ENCODE measurements at places on chromosomes 5 and 9.

DNA sequence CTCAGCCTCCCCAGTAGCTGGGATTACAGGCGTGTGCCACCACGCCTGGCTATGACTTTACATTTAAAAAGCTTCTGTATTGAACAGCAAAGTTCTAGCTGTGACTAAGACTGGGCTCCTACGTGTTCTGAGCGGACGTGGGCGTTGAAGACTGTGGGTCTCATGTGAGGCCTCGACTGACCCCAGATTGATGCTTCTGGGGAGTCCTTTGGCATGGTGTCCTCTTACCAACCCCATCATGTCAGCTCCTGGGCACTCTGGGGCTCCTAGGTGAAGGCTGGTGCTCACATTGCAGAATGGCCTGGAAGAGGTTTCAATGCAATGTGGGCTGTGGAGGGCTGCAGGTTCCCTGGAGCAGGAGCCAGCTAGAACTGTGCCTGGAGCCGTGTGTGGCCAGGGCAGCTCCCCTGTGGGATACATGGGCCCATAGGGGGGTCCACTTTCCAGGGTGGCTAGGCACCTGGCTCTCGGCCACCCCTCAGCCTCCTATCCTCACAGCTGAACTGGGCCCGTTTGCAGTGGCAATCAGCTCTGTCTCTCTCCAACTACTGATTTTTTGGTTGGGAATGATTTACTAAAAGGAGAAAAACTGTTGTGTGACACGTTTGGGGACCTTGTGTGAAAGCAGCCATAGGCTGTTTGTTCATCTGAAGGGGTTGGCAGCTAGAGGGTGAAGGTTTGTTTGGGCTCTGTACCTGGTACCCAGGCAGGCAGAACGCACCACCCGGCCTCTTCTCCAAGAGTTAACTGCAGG, 29.7 kb downstream of the SLC25A25 start:
- no peak for DNase-seq

GRCh38 chr9:110105107-110105506, 102.9 kb downstream of the C9orf152 start:
- DNase-seq: no peak

DNA sequence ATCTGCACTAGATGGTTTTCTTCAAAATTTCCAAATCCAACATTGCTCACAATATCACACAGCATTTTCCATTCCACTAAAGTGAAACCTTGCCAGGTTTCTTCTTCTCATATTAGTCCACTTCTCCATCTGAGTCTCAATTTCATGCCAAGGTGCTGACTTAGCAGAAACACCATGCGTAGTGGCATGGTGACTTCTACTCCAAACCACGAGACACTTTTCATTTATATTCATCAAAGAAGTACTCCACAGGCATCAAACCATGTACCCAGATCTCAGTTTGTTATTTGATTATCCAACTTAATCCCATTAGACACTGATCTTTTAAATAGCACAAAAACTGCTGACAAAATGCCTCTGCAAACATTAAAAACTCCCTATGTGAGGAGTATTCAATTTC, 233.4 kb upstream of the ITGA1 start:
- no peak for DNase-seq

- no peak for DNase-seq
Observed at GRCh38 chr5:178670351-178670885, 43.6 kb upstream of the CLK4 start.

- DNase-seq: no peak
Observed at GRCh38 chr9:133341369-133342068, 5.5 kb upstream of the SURF6 start.

GRCh38 chr5:107253246-107253645, 417.5 kb downstream of the EFNA5 start:
- DNase-seq: no peak

GRCh38 chr9:74132986-74133385, 364.1 kb upstream of the RORB start:
- no peak for DNase-seq

DNA sequence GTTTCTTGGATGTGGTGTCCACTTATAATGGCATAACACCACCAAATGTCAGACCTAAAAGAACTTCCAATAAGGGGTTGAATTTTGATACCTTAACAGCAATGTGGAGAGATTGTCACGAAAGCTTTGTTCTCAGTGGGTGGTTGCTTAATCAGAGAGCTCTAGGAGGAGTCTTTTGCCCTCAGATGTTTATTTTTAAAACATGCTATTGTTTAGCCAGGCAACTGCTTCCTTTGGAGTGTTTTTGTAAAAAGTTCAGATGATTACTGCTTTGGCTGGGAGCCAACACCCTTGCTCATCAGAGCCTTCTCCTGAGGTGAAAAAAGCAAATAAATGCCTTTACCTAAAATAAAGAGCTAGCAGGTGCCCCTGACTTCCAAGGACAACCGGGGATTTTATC, 65.0 kb downstream of the SLC1A1 start:
- DNase-seq: no peak

DNA sequence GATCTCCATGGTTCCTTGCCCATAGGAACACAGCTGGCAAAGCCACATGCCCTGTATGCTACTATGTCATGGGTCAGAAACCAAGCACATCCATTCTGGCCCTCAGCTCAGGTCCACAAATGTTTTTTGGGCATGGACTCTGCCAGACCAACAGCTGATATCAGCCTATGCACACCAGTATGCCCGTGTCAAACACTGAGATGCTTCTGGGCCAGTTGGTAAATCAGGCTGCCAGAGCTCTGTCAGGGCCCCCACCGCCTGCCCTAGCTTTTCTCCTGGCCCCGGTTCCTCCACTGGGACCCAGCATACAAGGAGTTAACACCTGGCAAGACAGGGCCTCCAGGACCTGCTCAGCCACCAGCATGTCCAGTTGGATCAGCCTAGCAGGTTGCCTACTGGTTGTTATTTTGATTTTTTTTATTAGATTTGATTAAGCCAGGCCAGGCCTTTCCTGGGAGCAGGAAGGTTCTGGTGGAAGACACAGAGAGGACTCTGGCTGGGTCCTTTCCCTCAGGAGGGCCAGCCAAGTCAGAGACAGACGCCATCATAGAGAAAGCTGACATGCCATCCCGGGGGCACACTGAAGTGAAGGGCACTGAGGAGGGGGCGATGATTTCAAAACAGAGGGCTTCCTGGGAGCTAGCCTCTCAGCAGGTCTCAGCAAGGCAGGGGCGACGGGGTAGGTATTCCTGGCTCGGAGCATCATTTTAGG, 65.8 kb downstream of the TSTD2 start:
- DNase-seq: no peak

DNA sequence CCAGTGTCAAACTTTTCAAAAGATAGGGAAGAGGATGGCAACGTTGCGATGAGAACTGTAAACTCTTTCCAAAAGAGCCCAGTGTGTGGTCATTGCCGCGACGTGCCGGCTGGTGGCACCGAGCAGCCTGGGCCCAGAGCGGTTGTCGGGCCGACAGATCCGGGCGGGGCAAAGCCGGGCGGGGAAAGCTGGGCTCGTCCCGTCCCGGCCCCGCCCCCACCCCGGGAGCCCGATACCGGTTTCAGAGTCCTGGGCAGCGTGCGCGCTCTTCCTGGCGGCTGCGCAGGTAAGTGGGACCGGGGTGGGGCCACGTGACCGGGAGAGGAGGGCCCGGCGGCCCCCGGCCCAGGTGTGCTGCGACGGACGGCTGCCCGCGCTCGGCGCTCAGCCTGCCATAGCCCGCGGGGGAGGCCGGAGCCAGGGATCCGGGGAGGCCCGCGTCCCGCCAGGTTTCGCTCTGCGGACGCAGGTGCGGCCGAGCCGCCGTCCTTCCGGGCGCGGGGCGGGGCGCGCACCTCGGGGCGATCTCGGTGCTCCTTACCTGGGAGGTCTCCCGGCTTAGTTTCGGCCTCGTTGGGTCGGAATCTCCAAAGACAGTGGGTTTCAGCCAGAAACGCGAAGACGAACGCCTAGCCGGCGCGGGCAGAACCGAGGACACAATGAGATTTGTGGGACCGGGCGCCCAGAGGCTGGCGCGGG, at the start of gene MARVELD2:
Gene MARVELD2 (plus strand): TSS at position 232 of the 699 bp plus-strand sequence. CDS start 4,270 bp downstream, outside the sequence.
- DNase-seq: no peak

DNA sequence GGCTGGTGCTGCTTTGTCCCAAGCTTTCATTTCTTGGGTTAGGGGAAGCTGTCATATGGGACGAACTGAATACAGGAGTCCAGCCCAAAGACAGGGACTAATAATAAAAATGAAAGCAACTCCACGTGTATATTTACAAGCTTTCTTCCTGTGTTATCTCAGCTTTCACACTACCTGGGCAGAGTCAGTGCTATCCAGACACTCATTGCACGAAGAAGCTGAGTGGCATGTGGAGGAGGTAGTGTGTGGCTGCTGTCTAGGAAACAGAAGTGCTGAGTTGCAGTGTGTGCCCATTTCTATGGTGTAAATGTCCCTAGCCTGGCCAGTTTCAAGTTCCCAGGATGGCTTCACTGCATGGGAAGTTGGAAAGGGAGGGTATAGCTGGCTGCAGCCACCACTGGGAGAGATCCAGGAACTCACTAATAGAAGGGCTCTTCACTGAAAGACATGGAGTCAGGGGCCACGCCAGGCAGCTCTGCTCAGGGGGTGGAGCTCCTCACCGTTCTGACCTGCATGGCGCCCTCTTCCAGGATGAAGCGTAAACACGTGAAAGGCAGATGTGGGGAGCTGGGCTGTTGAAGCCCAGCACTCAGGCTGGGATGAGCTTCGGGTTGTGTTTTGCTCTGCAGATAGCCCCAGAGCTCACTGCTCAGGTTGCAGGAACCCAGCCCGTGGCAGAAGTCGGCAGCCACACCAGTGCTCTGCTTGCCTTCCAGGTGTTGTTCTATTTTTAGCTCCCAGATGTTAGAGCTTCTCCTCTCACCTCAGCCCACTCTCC, 116.9 kb downstream of the IRX2 start:
- DNase-seq: no peak

- DNase-seq: no peak
Observed at GRCh38 chr5:154446195-154447088, 645 bp downstream of the SAP30L start.

DNA sequence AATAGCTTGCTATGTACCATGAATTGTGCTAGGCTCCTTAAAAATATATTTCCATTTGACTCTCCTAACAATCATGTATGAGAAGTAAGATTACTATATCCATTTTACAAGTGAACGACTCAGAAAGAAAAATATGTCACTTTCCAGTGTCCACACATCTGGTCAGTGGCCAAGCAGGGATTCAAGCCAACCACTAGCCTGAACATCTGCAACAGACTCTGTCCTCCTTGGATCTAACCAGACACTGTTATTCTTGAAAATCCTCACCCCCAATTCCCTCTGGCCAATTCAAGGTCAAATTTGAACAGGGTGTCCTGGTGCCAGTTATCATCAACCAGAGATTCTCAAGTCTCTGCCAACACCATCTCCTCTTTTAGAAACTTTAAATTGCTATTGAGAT, 344.1 kb upstream of the WWC1 start:
- no peak for DNase-seq

- no peak for DNase-seq
Observed at GRCh38 chr9:135664266-135664665, 1.2 kb downstream of the LCN9 start.

DNA sequence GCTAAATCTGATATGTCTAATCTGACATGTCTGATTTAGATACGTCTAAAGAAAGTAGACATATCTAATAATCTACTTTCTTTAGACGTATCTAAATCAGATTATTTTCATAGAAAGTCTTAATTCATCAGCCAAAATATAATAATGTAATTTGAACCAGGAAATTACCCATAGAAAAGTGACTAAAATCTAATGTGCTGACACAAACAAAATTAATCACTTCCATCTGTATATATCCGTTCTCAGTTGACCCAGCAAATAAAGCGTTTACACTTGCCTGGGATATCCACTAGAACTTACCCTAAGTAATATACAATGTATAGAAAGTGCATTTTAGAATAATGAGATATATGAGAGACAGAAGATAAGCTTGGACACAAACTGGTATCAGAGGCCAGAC, 56.7 kb downstream of the TTLL11 start:
- no peak for DNase-seq

DNA sequence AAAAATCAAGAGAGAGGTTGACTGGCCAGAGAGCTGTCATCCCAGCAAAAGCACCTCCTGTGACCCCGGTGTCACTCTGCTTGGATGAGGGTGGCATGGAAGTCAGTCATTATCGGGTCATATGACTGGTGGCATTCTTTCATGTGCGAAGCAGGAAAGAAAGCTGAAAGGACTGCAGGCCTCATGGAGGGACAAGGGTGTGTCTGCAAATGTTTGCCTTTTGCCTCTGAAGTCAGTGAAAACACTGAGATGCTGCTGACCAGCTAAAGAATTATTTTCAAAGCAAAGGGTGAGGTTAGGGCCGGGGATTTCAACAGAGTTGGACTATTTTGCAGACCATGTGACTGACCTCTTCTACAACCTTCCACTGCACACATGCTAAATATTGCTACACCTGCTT, 298.3 kb downstream of the CSNK1G3 start:
- DNase-seq: no peak

GRCh38 chr5:148909040-148909439, 82.6 kb downstream of the ADRB2 start:
- DNase-seq: no peak

- no peak for DNase-seq
Observed at GRCh38 chr5:68288707-68289134, 73.2 kb downstream of the PIK3R1 start.

- no peak for DNase-seq
Observed at GRCh38 chr9:1939926-1940368, 75.2 kb upstream of the SMARCA2 start.

DNA sequence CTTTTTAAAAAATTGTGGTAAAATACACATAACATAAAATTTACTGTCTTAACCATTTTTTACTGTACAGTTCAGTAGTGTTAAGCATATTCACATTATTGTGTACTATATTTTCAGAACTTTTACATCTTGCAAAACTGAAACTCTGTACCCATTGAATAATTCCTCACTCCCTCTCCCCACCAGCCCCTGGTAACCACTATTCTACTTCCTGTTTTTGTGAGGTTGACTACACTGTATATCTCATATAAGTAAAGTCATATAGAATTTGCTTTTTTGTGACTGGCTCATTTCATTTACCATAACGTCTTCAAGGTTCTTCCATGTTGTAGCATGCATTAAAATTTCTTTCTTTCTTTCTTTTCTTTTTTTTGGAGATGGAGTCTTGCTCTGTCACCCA, 87.0 kb downstream of the LNPEP start:
- no peak for DNase-seq

DNA sequence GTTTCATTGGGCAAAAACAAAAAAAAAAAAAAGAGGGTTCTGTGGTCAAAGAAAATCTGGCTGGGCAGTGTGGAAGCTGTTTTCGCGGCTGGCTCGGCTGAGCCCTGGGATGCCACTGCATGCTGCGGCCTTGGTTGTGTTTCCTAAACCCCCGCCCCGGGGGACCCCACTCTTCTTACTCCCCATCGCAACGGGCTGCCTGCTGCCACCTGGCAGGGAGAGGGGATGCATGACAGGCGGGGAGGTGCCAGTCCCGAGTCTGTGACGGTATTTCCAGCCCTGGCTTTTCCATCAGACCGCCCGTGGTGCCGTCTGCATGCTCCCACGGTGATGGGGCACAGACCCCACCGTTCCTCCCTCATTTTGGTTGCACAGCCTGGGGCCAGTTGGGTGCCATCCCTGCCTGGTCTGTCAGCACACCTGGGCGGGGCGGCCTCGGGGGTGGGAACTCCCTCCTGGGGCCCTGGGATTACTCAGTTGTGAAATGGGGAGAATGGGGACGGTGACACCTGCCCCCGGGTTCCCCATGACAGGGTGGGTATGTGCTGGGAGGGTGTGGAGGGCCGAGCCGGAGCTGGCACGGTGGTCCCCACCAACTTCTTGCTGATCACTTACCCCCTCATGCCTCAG, 101.0 kb downstream of the RXRA start:
- no peak for DNase-seq

GRCh38 chr5:94784536-94785505, 166.4 kb downstream of the SLF1 start:
- DNase-seq: no peak

Data from stimulated activated CD8-positive, alpha-beta memory T cell treated with anti-CD3 and anti-CD28 coated beads, Interleukin-4, amount 100 ng/mL, for 1 hour (primary cell).